ENCODE measurements at places on chromosomes 1 and 21.
A peak's percentile ranks its signal among the peaks of the same experiment; 100 is the strongest.

DNA sequence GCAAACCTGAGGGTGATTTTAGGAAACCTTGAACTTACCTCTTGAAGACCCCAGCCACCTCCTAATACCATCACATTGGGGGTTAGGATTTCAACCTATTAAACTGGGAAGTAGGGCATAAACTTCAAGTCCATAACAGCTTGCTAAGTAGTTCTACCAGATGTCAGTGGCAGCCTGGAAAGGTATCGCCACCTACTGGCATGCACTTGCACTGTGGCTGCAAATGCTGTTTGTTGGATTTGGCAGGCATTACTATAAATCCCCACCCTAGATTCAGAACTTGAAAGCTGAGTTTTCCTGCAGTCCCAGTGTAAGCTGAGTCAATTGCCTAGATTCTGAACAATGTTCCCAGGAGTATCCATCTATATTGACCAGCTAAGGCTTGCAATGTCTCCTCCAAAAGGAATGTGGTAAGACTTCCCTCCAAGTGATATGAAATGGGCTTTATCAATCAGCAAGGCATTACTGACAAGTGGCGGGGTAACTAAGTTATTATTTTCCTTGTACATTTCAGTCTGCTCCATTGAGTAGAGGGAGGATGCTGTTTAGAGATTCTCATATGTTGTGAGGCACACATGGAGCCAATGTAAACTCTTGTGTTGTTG, 474.5 kb downstream of the PTPRC start:
- DNase-seq = peak; percentile 74

DNA sequence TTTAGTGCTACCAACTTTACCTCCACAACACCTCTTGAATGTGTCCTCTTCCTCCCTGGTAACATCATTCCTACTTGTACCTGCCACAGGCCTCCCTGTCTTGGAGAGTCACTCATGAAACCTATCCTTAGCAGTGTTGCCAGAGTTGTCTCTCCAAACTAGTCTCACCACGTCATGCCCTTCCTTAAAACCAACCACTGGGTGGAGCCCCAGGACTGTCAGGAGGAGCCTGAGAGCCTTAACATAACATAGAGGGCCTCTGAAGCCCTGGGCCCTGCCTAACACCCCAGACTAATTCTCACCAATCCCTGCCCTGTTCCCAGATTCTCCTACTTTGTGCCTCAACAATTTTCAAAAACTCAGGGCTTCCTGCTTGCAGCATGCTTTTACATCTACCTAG, 65.3 kb downstream of the ZNF697 start:
- DNase-seq = peak; percentile 63

GRCh38 chr21:42062236-42063022, 8.7 kb upstream of the UMODL1 start:
- DNase-seq = peak; percentile 34

- DNase-seq = no peak
Observed at GRCh38 chr1:94240822-94241221, 3.4 kb upstream of the ARHGAP29 start.

GRCh38 chr1:82721702-82722101, 921.0 kb downstream of the ADGRL2 start:
- no peak for DNase-seq

- no peak for DNase-seq
Observed at GRCh38 chr1:211944733-211945500, 90.4 kb downstream of the INTS7 start.

DNA sequence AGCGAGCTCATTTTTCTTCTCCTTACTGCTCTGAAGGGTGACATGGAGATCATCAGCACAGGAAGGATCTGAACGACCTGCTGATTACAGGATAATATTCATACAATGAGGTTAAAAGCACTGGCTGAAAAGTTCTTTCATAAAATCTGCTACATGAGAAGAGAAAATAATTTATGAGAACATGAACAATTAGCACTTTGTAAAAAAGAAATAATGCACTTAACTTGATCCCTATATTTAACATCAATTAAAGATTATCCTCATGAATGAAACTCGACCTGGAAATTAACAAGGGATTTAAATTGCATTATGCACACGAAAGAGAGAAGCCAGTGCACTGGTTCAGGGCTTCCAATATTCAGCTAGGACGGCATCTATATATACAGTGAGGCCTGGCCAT, 46.6 kb downstream of the RRAGC start:
- DNase-seq = no peak

DNA sequence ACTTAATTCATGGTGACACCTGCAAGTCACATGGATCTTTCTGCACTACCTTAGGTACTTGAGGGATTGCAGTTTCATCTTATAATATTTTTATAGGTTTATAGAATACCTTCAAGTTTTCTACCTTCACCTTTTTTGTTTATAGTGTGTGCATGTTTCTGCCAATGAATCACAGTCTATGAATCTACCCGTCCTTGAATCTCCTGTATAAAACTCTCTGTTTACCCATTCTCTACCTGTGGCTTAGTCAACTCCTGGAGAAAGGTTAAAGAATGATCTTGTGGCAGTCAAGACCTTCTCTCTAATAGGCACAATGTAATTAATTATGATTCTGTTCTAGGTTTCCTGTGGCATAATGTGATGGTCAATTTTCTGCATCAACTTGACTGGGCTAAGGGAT, 3.2 kb upstream of the GSTM2 start:
- no peak for DNase-seq
